Tibial nerve (tissue), 4 donors: ENCODE measurements at places on chromosomes 3 and 15. TPM values are rescaled to one million over a fixed set of nuclear protein-coding genes. Genes with fewer than 3 reads are reported as not detected.

GRCh38 chr15:67091071-67091979 lies 25.9 kb downstream of the SMAD3 start:
- no peak overlapping the region for H3K4me3 ChIP-seq
- H3K4me1 ChIP-seq, result peaks cover 29% of the 10 kb centered on the region
- no peak for DNase-seq

DNA sequence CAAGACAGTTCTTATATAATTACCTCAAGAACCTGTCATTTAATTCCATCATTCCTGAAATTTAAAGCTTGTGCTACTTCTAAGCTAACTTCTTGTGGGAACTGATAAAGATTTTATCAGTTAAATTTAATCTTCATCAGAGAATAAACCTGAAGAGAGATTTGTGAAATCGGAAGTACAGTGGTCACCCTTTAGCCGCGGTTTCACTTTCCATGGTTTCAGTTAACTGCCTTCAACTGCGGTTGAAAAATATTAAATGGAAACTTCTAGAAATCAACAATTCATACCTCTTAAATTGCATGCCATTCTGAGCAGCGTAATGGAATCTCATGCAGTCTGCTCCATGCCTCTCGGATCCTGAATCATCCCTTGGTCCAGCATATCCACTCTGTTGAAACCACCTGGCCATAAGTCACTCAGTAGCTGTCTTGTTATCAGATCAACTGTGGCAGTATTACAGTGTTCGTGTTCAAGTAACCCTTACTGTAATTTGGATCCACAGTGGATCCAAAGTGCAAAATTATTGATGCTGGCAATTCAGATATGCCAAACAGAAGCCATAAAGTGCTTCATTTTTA lies 626.1 kb downstream of the CADM2 start:
- no peaks in the 10 kb centered on the region for H3K27me3 ChIP-seq
- H3K36me3 ChIP-seq, result no peaks in the 10 kb centered on the region
- H3K4me3 ChIP-seq, result no peak overlapping the region
- no peaks in the 10 kb centered on the region for H3K4me1 ChIP-seq
- DNase-seq, result no peak

- H3K36me3 ChIP-seq, result peaks cover 86% of the 10 kb centered on the region
- no peak overlapping the region for H3K27ac ChIP-seq
- DNase-seq, result no peak
These were observed 40.1 kb downstream of the CAPN7 start for GRCh38 chr3:15246186-15246585.

DNA sequence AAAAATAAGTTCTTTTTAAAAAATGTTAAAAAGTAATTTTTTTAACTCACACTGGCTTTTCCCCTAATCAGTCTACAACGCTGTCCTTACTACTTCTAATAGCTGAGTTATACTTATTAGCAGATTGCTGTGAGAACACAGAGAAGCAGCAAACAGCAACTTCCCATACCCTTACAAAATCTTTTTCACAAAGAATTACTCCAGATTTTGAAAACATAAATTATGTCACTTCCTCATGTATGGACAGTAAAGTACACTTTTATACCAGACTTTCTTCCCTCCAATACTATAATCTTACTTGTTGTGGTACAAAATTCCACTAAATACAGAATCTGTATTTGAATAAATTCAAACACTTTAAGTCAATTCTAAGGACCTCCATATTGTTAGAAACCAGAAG lies 2.1 kb downstream of the PHC3 start:
- H3K27ac ChIP-seq, result no peak overlapping the region
- no peak for DNase-seq
- H3K4me3 ChIP-seq, result peak overlapping the region; percentile 93
- H3K27me3 ChIP-seq, result no peaks in the 10 kb centered on the region
- peaks cover 35% of the 10 kb centered on the region for H3K4me1 ChIP-seq

The AHSG gene
- not detected for total RNA-seq

DNA sequence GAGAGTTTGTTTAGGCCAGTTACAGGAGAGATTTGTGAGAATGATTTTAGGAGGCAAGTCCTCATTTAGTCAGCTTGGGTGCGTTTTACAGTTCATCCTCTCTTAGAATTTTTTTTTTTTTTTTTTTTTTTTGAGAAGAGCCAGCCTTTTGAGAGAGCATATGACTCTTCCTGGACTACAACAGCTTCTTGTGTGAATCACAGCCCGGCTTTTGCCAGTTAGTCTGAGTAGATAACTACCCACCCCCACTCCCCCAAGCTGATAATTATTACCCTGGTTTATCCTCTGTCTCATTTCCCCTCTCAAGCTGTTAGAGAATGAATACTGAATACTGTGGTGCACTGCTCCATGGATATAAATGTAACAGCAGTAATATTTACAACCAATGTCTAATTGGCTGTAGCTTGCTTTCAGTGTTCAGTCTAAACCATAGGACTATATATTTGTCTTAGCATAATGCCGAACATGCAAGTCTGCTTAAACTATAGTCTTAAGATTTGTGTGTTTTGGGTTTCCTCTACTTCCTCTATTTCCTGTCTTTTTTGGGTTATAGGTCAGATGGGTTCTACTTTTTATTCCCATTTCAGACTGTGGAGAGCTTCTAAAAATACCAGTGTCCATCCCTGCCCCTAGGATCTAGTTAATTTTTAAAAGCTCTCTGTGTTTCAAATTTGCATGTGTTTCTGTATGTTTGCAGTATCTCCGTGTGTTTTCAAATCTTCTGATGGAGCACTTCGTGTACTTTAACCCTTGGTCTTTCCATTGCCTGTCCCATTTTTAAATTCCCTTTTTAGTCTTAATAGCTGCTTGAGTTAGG lies 8.0 kb downstream of the CHD2 start:
- H3K36me3 ChIP-seq, result no peaks in the 10 kb centered on the region
- no peak for DNase-seq
- no peaks in the 10 kb centered on the region for H3K4me1 ChIP-seq
- H3K27ac ChIP-seq, result peak overlapping the region; percentile 99
- no peak overlapping the region for H3K4me3 ChIP-seq

DNA sequence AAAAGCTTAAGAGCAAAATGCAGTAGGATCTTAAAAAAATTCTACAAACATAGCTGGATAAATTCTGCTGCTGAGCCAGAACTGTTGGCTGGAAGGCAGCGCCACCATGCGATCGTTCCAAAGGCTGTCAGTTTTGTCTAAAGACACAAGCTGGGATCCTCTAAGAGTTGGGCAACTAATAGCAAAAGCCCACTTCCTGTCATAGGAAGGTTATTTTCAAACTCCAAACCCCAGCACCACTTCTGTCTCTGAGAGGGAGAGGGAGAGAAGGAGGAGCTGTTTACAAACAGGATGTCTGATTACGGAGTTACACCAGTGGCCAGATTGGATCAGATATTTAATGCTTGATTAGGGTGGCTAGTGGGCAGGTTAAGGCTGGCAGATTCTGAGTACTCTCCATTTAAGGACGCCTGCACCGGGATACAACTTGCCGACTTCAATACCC lies 44.0 kb downstream of the EIF4E3 start:
- H3K36me3 ChIP-seq, result no peaks in the 10 kb centered on the region
- H3K27ac ChIP-seq, result peak overlapping the region; percentile 57
- no peaks in the 10 kb centered on the region for H3K27me3 ChIP-seq
- H3K4me3 ChIP-seq, result no peak overlapping the region
